ENCODE measurements at places on chromosomes 12 and 14.

GRCh38 chr12:109115758-109116610 lies at the start of gene ACACB:
Gene ACACB, plus strand, starts transcription at chr12:109116587. Its CDS starts 22,819 bp downstream, at chr12:109139406.
- DNase-seq: no peak

- no peak for DNase-seq
Observed at GRCh38 chr12:124411953-124412645, 117.2 kb downstream of the RFLNA start.

- DNase-seq: no peak
Observed at GRCh38 chr12:125081427-125081826, 16.2 kb downstream of the AACS start.

- peak; percentile 56 for DNase-seq
Observed at GRCh38 chr12:9648701-9649531, 20.6 kb upstream of the CLEC2D start.

- no peak for DNase-seq
Observed at GRCh38 chr12:59632408-59632807, 36.6 kb downstream of the SLC16A7 start.

DNA sequence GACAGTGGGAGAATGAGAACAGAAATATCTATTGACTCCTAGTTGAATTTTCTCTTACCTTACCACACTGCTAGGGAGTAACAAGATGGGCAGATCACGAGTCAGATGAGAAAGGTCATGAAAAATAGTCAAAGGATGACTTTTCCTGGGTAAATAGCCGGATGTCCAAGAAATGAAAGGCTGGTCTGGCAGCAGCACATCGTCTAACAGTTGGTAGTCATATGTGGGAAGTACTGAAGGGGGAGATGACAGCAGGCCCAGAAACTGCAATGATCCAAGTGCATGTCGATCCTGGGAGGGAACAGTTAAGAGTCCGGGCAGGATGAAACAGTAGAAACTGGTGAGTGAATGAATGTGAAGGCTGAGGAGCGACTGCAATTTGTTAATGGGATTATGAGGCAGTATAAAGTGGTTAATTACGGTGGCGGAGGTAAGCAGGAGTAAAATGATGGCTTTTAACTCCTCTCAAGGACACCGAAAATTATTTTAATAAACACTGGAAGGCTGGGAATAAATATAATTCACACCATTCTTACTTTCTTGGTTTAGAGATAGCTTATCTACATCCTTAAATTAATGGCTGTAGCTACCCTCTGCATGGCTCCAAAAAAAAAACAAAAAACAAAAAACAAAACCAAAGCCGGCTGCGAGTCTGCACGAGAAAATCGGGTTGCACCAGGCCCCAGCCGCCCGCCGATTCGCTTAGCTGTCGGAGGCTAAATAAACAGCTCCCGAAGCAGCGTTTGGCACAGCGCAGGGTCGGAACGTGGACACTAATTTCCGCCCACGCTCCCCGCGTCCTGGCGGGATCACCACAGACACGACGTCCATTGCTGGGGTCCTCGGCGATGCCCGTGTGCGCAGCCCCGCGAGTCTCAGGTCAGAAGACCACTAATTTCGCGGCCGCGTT lies 1.0 kb upstream of the ERC1 start:
- peak; percentile 86 for DNase-seq

- no peak for DNase-seq
Observed at GRCh38 chr14:28831126-28831525, 64.5 kb downstream of the FOXG1 start.

- peak; percentile 57 for DNase-seq
Observed at GRCh38 chr12:113744802-113745395, 221.2 kb downstream of the RBM19 start.

GRCh38 chr12:3119192-3119755 lies 42.1 kb downstream of the TSPAN9 start:
- no peak for DNase-seq

- no peak for DNase-seq
Observed at GRCh38 chr14:48035836-48036235, 360.4 kb upstream of the MDGA2 start.

DNA sequence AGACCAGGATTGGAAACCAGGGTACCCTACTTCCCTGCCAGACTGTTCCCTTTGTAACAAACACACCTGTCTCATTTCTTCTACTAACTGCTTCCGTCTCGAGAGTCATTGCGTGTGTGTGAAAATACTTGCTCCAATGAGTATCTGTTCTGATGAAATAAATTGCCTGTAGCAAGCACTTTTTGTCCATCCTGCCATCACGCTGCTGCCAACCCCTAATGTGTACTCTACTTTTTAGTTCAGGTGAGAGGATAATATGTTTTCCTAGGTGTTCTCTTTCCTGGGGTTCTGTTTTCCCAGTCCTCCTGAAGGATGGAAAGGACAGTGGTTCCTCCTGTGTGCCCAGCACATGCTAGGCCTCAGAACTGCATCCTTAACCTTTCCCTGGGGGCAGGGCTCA lies 1.0 kb downstream of the TUNAR start:
- DNase-seq: no peak

Data from erythroblast (primary cell).